ENCODE measurements at places on chromosomes 7 and 10. TPM values are rescaled to one million over a fixed set of nuclear protein-coding genes. Genes with fewer than 3 reads are reported as not detected.

NSUN5 gene
- 18.6 TPM for polyA plus RNA-seq

STRIP2 gene
- 5.4 TPM for polyA plus RNA-seq

DNA sequence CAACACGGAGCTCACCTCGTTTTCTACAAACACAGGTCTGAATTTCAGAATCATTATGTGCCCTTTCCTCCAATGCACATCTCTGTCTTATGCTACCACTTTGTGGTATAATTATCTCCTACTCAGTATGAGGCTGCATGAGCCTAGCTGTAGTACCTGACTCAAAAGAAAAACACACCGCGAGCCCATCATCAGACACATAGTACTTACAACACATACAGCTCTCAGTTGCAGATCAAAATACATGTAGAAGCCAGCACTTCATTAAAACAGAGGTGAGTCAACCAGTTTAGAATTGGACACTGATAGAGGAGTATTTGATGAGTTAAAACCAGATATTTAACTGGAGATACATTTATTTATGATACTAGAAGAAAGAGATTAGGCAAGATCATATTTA is 1.4 kb upstream of the RTKN2 start:
- DNase-seq: no peak

- DNase-seq: no peak
Measured at GRCh38 chr7:38950309-38950708, 27.4 kb upstream of the POU6F2 start.

DNA sequence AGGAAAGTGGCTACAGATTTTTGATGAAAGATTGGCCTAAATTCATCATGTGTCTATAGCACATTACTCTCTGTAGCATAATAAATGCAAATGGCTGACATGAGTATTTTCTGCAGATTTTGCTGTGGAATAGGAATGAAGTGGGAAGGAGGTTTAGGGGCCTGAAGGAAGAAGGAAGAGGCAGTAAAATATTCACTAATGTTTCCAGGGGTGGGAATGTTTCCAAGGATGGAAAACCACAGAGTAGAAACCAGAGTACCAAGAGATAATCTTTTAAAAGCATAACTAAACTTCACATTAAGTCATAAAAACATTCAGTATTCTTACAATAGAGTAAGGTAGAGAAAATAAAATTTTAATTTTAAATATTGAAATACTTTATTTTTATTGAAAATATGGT is 267.8 kb downstream of the BICC1 start:
- no peak for DNase-seq

DNA sequence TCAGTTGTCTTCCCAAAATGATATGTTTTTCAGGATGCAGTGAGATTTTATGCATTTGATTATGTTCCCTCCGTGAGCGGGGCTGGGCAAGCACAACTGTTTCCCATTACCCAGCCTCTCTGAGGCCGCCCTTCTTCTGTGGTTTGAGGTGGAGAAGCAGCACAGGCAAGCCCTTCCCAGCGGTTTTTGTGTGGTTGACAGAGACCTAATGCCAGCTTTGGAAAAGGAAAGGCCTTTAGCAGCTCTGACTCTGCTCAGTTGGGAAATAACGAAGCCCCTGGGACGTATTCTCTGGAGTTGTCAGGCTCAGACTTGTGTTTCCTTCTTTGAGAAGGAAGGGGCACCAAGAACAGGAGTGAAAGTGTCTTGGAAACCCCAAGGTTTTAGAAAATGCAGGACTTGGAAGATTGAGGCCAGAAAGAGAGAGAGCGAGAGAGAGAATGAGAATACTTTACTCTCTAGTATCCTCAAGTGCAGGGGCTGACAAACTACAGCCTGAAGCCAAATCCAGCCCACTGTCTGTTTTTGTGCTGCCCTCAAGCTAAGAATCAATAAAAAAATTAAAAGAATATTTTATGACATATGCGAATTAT is 20.6 kb upstream of the PDCD4 start:
- DNase-seq: no peak

DNA sequence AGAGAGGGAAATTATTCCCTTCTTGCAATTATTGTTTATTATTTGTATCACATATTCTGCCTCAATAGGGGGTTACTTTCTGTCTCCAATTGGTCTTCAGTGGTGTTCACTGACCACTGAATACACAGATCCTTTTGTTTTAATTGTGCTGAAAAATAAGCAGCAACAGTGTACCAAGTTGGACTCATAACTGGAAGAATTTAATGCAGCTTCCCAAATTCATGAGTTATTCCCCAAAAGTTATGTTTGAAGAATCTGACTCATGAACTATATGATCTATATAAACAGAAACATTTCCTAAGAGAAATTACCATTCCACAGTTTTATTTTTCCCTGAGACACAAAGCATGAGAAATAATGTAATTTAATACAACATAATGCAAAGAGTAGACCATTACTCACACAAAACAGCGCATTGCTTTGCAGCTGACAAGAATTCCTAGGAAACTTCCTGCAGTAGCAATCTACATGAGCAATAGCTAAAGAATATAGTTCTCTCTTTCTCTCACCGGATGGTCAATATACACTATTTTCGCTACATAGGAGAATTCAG is 479.2 kb downstream of the HTR7 start:
- DNase-seq: no peak

DNA sequence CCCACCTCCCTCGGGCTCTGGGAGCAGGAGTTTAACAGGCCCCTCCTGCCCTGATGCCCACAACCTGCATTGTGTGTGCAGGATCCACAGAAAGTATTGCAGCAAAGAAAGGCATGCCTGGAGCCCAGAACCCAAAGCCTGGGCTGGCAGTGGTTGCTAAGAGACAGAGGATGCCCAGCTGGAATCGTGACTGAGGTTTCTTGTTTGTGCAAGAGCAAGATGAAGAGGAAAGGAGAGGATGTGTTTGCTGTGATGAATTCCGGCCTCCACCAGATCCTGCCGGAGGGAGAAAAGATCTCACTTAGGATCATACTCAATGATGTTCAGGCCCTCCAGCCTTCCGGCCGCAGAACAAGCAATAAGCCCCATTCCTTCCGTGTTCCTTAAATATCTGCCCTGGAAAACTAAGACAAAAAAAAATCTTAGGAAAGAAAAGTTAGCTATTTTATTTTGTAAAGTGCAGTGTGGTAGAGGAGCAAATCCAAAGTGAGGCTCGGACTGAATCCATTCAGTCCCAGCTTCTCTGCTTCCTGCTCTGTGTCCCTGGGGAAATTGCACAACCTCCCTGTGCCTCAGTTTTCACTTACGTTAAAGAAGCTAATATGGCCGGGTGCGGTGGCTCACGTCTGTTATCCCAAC is 57.1 kb downstream of the SLIT1 start:
- DNase-seq: no peak

DNA sequence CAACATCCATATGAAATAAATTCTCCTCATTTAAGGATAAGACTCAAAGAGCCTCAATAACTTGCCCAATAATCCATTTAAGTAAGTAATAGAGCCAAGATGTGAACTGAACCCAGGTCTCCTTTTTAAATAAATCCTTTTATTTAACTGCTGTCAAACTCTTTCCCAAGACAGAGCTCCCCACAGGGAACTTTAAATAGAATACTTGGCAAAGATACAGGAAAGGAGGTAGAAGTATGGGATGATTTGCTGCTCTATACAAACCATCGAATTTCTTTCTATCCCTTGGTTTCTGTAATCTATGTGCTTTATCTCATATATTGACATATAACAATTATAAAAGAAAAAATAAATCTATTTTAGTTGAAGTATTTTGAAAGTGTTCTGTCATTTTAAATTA is 295.9 kb downstream of the CSTF2T start:
- DNase-seq: no peak

DNA sequence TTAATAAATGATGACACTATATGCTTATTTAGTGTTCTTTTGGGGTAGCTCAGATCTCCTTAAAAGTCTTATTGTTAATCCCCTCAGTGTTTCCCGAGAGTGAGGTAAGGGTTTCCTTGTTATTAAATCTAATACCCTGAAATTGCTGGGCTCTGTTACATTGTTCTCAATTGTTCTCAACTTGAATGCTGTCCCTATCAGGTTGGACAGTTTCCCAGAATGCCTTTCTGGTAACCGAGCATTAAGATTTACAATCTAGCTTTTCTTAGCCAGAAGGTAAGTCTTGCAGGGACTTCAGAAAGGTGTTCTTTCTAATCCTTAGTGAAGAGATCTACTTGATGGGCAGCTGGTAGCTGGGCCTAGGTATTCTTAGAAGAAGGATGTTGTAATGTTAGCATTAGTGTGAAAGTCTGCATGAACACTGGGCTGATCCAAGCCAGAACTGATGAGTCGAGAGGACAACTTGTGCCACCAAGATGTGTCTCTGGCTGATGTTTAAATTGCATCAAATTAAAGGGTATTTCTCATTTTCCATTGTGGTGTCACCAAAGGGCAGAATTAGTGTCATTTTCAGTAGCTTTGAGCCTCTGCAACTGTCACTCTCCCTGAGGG is 89.9 kb downstream of the SND1 start:
- DNase-seq: no peak

DNA sequence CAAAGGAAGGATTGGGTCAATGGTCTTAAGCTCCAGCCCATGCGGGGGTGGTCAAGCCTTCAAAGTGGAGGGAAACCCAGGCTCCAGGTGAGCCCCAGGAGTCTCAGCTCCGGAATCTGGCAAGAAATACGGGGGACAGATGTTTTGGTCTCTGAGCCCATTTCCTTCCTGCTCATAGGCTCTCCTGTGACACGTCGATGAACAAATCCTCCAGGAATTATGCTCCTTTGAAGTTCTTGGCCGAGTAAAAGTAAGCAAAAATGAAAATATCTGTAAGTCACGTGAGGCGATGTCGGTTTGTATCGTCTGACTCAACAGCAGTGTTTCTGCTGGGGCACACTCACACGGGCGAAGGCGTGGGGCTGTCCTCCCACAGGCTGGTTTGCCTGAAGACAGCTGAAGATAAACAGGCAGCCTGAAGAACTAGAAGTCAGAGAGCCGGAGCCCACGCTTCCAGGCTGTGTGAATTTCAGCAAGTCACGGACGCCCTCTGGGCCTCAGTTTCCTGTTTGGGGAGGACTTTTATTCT is 52.6 kb upstream of the SMNDC1 start:
- no peak for DNase-seq

GRCh38 chr7:149766135-149766675 is 7.2 kb downstream of the ZNF467 start:
- no peak for DNase-seq

DNA sequence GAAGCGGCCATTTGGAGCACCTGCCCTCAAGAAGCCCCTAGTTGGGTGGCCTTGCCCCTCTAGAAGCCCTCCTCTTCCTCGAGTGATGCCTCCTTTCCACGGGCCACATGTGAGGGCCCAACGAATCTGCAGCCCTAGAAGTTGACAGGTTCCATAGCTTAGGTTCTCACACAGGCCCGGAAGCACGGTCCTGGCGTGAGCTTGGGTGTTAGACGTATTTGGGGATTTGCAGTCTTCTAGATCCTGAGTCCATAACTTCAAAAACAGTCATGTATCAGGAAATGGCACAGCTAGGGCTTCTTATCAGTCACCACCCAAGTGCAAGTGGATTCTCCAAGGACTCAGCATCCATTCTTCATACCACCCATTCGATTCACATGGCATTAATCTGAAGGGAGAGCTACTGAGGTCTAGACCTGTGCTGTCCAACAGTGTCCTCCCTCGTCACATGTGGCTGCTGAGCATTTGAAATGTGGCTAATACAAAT is 477 bp upstream of the FBXW4 start:
- DNase-seq: no peak

- no peak for DNase-seq
Measured at GRCh38 chr10:29245476-29245875, 43.4 kb upstream of the LYZL1 start.

GRCh38 chr10:132403511-132404168 is 6.6 kb downstream of the PWWP2B start:
- no peak for DNase-seq
